ENCODE measurements at places on chromosomes 13 and 19.

DNA sequence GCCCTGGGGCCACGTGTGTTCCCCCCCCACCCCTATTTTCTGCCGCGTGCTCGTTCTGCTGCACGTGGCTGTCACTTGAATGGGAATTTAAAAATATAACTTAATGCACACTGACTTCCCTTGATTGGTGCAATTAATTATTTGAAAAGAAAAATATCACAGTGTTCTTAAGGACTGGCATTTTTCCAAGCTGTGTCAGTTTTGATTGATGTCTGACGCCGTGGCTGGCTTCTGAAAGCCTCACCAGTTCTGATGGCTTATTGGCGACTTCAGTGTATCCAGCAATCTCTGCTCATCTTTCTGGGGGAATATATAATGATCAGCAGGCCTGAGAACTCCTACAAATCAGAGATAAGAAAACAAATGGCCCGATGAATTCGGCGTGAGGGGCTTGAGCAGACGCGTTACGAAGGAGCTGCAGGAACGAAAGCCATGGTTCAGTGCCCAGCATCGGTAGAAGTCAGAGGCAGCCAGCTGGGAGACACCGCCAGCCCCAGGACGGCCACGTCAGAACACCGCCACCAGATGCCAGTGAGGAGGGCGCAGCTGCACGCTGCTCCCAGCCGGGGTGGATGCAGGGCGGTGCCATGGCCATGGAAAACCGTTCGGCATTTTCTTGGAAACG is 111.2 kb downstream of the KDM4B start:
- DNase-seq: no peak

DNA sequence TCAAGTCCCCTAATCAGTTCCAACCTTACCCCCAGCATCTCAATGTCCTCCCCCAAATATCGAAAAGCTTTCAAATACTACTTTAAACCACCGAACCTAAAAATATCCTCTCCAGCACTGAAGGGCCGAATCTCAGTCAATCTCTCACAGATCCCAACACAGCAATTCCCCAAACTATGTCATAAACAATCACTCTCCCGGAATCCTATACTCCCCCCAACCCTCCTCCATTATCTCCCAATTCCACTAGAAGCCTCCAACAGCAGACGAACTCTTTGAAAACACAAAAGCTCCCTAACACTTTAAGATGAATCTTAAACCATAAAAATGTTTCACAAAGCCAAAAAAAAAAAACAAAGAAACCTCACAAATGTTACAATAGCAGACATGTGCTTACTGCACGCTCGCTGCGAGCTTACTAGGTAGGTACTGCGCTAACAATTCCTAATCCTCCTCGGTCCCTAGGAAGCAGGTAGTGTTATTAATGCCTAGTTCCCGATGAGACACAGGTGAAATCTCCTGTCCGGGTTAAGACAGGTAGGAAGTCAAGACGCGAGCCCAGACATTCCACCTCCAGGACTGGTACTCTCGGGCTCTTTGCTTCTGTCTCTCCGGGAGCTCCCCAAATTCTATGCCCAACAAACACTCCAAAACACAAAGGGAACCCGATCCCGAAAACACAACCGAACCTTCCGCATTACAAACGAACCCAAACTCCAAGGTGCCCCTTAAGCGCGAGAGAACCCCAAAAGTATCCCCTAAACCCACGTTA is 14.2 kb downstream of the FBXO46 start:
- DNase-seq: no peak

- DNase-seq: no peak
Observed at GRCh38 chr13:112893207-112893569, 75.8 kb upstream of the MCF2L start.

DNA sequence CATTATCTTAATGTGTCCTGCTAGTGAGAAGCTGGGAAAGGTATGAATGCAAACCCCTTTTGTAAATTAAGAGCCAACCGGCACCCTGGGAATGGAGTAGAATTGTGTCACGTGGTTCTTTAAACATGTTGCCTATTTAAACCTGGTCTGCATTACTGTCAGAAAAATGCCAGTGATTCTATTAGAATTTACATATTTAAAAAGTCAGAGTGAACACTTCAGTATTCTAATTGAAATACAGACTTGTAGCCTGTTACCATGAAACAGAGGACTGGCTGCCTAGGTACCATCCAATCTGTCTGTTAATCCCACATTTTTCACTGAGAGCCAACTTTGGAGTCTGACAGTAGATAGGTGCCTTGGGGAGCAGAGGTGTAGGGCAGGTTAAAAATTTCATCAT is 652.3 kb upstream of the ARGLU1 start:
- no peak for DNase-seq

DNA sequence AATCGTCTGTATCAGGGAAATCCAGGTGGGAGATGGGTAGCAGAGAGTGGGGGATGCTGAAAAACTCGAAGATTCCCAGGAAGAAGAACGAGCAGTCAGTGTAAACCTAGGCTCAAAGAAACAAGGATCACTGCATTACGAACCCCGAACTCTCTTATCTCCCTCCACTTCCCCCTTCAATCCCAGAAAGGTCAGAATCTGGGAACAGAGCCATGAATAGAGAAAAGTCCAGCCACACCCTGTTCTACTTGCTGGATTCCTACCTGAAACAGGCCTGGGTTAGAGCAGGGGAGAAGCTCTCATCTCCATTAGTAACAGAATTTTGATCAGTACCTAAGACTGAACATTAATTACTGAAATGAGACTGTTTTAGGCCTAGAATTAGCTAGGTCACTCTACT is 24.4 kb downstream of the EPSTI1 start:
- no peak for DNase-seq

DNA sequence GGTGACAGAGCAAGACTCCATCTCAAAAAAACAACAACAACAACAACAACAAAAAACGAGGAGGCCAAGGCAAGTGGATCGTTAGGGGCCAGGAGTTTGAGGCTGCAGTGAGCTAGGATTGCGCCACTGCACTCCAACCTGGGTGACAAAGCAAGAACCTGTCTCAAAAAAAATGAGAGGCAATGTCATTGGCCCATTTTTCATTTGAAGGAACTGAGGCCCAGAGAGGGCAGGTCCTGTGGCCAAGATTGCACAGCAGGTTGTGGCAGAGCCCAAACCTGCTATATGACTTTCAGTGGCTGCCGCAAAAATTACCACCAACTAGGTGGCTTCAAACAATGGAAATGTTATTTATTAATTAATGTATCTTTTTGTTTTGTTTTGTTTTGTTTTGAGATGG is 5.5 kb downstream of the PIK3R2 start:
- DNase-seq: no peak

GRCh38 chr19:17499648-17500446 is 11.6 kb upstream of the PGLS start:
- peak; percentile 52 for DNase-seq

- peak; percentile 68 for DNase-seq
Observed at GRCh38 chr13:108924134-108924533, 294.7 kb downstream of the MYO16 start.

GRCh38 chr19:46144756-46145155 is 3.3 kb upstream of the IGFL2 start:
- no peak for DNase-seq

DNA sequence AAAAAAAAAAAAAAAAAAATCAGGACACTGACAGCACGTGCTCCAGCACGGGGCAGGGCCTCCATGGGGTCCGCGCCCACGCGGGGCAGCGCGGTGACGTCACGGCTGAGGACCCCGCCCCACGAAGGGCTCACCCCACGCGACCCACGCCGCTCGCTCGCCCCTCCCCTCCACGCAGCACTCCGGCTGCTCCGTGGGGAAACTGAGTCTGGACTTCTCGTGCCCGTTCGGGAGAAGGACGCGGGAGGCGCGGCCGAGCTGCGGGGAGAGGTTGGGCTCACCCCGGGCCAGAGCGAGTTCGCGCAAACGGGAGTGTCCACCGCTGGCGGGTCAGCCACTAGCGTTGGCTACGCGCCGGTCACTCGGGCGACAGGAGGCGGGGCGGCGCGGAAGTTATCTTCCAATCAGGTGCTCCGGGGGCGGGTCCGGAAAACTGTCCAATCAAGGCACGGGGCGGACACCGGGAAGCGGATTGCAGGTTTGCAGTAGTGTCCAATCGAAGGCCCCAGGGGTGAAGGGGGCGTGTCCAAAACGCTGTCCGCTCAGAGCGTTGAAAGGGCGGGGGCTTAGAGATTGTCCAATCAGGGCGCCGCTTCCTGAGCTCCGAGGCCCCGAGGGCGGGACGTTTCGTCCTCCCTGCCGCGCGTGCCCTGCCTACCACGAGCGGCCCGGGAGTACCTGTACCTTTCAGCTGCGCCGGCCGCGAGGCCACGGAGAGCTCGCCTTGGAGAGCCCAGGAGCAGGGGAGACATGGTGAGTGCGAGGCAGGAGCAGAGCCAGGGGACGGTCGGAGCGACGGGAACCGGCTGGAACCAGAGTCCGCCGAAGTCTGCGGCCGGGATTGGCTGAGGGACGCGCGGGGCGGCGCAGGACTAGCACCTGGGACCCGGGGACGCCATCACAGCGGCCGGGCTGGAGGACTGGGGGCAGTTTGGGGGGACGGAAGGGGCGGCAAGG is at the start of gene ZNF57:
Gene ZNF57 (plus strand): TSS at position 633 of the 957 bp plus-strand sequence. CDS start 118 bp downstream, at position 751.
- DNase-seq: peak; percentile 100

- DNase-seq: no peak
Observed at GRCh38 chr13:78035500-78035899, 116.9 kb upstream of the EDNRB start.

GRCh38 chr19:926589-927350 is 935 bp downstream of the ARID3A start:
- peak; percentile 28 for DNase-seq

GRCh38 chr13:62687732-62688131 is 1272.1 kb upstream of the PCDH20 start:
- DNase-seq: no peak

GRCh38 chr13:83216479-83217245 is 665.6 kb downstream of the SLITRK1 start:
- no peak for DNase-seq

- DNase-seq: no peak
Observed at GRCh38 chr19:3671680-3672574, 28.3 kb downstream of the PIP5K1C start.

GRCh38 chr13:96089749-96090239 is at the start of gene HS6ST3:
TSS of gene HS6ST3 (plus strand) at chr13:96090107.
- DNase-seq: no peak

DNA sequence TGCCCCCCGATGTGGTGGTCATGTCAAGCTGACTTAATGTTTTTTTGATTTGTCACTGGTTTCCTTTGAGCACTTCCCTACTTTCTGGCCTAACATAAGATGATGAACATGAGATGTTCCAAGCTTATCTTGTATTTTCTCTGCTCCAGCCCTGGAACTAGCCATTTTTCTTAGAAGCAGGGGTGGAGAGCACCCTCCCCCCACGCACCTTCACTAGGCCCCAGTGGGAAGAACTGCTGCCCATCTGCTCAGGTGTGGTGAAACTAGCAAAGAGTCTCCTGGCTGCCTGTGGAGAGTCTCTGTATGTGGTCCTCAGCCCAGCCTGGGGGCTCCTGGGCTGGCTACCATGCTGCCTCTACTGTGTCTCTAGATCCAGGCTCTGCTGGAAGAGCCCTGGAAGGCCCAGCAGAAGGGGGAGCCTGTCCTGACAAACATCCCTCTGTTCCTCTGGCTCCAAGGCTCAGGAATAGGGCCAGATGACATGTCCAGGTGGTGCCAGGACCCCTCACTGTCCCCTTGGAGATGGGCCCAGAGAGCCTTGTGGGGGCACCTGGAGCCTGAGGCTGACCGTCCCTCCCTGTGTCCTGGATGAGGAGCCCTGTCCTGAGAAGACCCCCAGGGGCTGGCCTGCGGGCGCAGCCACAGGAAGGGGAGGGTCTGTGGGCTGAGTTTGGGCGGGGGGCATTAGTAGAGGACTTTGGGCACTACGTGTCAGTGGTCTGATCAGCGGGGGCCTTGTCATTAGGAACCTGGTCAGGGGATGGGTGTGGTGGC is 4.8 kb upstream of the ZNF14 start:
- DNase-seq: no peak

GRCh38 chr19:51407511-51408131 is 9.8 kb downstream of the SIGLEC10 start:
- peak; percentile 23 for DNase-seq

DNA sequence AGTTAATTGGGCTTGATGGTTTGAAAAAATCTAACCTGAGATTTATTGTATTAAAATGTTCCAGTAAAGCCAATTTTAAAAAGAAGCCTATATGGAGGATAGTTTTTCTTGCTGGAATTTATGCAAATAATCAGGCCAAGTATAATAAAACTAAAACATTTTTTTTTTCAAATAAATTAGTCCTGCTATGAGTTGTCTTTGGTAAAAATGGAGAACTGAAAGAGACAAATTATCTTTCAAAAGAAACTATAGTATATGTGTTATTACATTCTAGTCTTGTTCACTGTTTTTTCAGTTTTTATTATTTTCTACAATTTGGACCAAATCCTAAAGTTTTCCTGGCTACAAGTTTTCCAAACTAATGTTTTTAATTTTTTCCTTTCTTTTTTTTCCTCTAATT is 468.9 kb downstream of the UQCRFS1 start:
- no peak for DNase-seq

- DNase-seq: no peak
Observed at GRCh38 chr13:83692800-83693199, 189.5 kb downstream of the SLITRK1 start.

GRCh38 chr19:18408053-18408476 is 10.6 kb upstream of the LRRC25 start:
- no peak for DNase-seq

DNA sequence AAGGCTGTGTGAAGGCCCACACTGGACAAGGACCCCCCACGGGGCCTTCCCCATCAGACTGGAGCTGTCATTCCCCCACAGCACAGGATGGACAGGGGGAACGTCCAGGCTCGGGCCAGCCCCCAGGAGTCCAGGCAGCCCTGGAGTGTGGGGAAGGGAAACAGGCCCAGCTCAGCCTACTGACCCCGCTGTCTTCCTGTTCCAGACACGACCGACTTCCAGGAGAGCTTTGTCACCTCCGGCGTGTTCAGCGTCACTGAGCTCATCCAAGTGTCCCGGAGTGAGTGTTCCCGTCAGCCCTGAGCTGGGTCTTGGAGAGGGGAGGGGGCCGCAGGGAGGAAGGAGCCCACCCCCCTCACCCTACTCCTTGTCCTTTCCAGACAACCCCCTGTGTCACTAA is 47.0 kb downstream of the SMIM24 start:
- no peak for DNase-seq

DNA sequence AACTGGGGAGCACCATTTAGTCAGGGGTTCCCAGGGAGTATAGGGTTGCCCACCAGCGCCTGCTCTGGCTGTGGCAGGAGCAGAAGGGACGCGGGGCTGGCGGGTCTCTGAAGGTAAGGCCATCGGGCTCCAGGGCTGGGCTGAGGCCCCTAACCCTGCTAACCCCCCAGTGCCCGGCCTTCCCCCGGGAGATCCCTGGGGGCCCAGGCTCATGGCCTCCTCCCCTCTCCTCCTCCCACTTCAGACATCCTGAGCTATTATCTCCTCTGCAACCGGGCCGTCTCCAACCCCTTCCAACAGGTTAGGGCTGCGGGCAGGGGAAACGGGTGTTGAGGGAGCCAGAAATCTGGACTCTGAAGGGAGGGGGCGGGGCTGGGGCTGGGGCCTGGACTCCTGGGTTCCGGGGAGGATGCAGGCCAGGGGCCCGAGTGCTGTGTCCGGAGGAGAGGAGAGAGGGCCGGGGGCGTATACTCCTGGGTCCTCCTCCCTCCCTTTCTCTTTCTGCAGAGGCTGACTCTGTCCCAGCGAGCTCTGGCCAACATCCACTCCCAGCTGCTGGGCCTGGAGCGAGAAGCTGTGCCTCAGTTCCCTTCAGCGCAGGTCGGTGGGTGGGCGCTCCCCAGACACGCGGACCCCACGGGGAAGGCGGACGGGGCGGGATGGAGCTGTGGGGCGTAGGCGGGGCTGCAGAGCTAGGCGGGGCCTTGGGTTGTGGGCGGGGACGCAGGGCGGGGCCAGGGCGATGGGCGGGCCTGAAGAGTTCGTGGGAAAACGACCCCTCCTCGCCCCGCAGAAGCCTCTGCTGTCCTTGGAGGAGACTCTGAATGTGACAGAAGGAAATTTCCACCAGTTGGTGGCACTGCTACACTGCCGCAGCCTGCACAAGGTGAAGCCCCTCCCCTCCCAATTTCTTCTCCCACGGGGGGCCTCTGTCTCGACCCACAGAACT is 15.3 kb downstream of the TTYH1 start:
- DNase-seq: peak; percentile 25
